ENCODE measurements at places on chromosomes 12 and 14.

GRCh38 chr14:99542566-99542965, 61.4 kb downstream of the CCNK start:
- no peak for DNase-seq

DNA sequence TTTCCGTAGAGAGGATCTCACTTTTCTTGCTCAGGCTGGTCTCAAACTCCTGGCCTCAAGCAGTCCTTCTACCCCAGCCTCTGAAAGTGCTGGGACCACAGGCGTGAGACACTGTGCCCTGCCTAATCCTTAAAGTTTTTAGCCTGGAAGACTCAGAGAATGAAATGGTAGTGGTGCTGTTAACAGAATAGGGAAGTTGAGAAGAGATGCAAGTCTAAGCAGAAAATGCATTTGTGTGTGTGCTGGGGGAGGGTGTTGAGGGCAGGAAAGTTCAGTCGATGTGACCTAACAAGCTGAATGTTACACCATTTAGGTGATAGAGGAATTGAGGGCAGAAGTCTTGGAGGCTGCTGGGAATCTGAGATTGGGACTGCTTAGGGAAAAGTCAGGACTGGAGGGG, 6.9 kb upstream of the TUBA1A start:
- no peak for DNase-seq

GRCh38 chr12:110165540-110166159, 41.5 kb downstream of the IFT81 start:
- no peak for DNase-seq

DNA sequence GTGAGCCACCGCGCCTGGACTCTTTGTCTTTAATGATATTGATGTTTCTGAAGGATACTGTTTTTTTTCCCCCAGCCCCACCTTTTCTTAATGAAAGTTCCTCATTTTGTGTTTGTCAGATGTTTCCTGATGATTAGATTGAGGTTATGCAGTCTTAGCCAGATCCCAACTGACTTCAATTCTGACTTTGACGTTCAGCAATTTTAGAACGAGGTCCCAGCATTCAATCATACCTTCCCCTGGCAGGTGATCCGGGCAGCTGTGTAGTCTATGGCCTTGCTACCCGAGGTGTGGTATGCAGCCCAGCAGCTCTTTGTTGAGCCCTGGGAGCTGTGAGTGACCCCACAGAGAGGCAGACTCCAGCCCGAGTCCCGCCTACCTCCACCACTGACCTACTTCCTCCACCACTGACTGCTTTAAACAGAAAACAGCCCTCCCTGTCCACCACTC, 82.7 kb downstream of the LGMN start:
- no peak for DNase-seq

DNA sequence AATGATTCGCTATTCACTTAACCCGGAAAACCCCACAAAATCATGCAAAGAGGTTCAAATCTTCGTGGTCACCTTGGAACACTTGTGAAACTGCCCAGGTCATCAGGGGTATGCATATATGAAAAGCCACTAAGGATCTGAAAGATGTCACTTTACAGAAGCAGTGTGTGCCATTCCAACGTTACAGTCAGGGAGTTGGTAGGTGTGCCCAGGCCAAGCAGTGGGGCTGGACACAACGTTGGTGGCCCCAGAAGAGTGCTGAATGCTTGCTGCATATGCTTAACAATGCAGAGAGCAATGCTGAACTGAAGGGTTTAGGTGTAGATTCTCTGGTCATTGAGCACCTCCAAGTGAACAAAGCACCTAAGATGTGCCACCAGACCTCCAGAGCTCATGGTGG, 51.1 kb upstream of the EIF5 start:
- no peak for DNase-seq

- no peak for DNase-seq
These were observed 916 bp upstream of the PAWR start for GRCh38 chr12:79691511-79692248.

GRCh38 chr14:87679866-87680265, 313.1 kb downstream of the GALC start:
- no peak for DNase-seq

DNA sequence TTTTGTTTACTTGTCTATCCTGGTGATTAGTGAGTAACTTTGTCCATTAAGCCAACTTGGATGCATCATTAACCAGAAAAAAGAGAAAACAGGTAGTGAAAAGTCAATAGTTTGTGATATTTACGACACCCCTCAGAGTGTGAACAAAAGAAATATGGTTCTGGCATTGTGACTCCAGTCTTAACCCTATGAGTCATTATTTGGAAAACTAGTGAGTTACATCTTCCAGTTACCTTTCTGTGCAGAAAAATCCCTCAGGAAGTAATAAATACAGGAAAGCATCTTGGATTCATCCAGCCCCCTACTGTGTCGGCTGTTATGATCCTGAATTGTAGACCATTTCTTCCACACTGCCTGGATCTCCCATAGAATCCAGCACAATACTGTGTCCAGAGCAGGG, 379.1 kb downstream of the GALC start:
- DNase-seq: no peak

GRCh38 chr12:49669796-49670195, 37.4 kb downstream of the FMNL3 start:
- DNase-seq: no peak

- no peak for DNase-seq
These were observed 629.6 kb downstream of the FSCB start for GRCh38 chr14:43877351-43877960.

- no peak for DNase-seq
These were observed 97.3 kb upstream of the RTL1 start for GRCh38 chr14:101000711-101001250.

GRCh38 chr12:109725321-109726105, 11.9 kb downstream of the FAM222A start:
- peak; percentile 81 for DNase-seq

- DNase-seq: no peak
These were observed 72.6 kb downstream of the SLC2A13 start for GRCh38 chr12:40033242-40033630.

GRCh38 chr12:52439420-52439819, 5.2 kb upstream of the KRT75 start:
- DNase-seq: no peak

DNA sequence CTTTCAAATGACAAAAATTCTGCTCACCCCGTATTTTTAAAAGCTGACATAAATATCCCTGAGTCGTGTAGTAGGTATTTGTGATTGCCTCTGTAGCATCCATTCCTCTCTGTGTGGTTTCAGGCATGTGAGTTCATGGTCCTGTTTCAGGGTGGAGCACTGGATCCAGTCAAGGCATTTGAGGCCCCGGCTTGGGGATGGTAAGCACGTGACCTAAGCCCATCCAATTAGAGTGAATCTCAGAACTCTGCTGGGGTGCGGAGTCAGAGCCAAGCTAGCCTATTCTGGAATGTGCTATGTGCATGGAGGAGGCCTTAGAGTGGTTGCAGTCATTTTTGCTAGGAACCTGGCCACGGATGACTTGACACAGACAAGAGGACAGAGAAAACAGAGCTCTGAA, 4.3 kb upstream of the CSRP2 start:
- no peak for DNase-seq

GRCh38 chr12:67774983-67775587, 126.5 kb downstream of the DYRK2 start:
- DNase-seq: no peak

DNA sequence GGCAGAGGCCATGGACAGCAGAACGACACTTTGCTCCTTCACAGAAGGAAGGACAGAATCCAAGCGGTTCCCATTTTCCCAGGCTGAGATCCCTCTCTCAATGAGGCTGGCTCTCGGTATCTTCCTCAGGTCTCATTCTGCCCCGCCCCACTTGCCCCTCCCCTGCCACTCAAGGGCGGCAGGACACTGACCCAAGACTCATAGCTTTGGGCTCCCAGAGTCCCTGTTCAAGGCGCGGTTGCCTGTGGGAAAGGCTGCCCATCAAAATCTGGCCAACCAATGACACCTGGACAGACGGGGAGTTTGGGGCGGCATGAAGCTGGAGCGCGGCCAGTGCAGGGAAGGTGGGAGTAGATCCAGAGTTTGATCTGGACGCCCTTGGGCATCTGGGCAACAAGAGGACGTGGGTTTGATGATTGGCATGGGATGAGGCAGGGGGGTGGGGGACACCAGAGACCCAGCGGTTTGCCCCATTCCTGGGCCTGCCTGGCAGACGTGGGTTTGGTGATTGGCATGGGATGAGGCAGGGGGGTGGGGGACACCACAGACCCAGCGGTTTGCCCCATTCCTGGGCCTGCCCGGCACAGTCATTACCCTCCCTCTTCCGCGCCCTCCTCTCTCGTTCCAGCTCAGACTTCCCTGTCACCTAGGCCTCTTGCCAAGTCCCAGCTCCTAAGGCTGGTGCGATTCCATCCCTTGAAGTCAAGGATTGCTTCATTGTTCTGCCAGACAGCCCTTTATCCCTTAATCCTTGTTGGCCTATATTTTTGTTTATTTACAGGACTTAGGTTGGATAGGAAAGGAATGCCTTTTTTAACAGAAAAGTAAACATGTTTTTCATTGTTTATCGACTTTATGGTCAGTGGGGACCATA, 92.1 kb downstream of the NINJ2 start:
- peak; percentile 30 for DNase-seq

GRCh38 chr14:63659726-63660125, 18.1 kb upstream of the WDR89 start:
- peak; percentile 61 for DNase-seq

DNA sequence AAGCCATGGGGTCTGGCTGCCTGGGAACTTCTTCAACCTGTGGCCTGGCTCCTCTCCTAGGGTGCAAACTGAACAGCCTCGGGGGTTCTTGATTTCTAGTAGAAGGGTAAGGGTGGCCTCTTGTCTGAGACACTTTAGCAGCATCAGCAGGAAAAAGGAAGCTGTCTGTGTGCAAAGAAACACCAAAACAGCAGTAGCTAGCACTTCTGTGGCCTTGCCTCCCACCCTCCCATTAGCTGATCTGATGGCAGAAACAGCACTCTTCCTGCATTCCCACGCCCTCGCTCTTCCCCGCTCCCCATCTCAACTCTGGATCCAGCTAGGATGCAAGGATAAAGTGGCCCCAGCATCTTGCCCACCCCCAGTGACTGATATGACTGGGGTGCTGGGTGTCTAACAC, 20.7 kb downstream of the SLC7A8 start:
- no peak for DNase-seq

DNA sequence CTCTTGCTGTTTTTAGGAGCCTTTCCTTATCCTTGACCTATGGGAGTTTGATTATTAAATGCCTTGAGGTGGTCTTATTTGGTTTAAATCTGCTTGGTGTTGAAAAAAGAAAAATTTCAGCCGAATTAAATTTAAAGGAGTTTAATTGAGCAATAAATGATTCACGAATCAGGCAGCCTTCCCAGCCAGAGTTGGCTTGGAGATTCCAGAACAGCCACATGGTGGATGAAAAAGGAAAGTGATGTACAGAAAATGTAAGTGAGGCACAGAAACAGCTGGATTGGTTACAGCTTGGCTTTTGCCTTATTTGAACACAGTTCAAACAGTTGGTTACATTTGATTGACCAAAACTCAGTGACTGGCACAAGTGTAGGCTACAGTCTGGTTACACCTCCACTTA, 69.7 kb downstream of the WASHC3 start:
- DNase-seq: no peak

GRCh38 chr14:24299255-24300191, at the start of the genes DHRS1 and NOP9:
DHRS1 (minus strand) TSS chr14:24299780; CDS start chr14:24299106, 674 bp downstream.
NOP9 (plus strand) TSS chr14:24299850; CDS start chr14:24299955, 105 bp downstream.
- DNase-seq: peak; percentile 85

GRCh38 chr12:53046655-53047220, 3.1 kb upstream of the TNS2 start:
- DNase-seq: peak; percentile 86

DNA sequence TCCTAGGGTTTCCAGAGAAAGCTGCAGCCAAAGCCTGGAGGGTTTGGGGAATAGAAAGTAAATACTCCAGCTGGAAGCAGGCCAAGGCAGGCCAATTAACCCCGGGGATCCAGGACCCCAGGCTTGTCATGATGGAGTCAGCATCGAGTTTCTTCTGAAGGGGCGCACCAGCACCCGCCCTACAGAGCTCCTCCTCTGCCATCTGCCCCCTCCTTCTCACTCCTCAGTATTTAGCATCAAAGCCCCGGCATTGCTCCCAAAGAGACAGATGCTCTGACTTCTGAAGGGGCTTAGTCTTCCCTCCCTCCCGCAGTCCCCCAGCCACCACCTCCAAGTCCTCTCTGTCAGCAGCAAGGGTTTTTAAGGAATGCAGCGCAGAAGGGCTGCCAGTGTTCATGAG, 285.1 kb upstream of the NOS1 start:
- no peak for DNase-seq

- no peak for DNase-seq
These were observed 13.5 kb upstream of the KRT82 start for GRCh38 chr12:52419656-52420055.

DNA sequence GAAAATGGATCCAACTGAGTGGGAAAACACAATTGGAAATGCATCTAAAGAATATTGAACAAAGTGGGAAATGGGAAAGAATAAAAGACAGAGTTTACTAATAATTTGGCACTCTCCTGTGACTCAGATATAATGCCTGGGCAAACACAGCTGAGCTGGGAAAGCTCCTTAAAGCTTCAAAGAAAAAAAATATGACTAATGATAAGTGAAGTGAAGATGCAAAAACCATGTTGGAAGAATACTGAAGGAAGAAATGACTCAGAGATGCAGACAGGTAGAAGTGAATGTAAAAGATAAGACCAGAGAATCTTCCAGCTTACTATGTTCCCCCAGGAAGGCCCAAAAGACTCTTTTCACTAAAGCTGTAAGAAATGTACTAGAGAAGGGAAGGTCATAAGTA, 62.4 kb upstream of the FOXG1 start:
- DNase-seq: no peak

GRCh38 chr12:65899241-65899640, 75.0 kb downstream of the HMGA2 start:
- no peak for DNase-seq

DNA sequence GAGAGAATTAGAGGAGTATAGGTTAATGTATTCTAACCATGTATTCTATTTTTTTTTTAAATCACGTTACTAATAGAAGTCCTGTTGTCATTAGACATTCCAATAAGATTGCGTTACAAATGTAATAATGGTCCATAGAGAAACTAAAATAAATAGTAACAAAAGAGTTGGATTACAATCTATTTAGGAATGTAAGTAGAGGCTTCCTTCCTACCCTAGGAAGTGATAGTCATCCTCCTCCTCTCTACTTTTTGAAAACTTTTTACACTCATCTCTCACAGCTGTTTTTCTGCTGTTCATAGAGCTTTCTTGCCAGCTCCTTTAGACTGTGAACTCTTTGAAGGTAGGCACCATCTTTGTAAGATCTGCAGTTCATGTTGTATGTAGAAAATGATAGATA, 23.6 kb downstream of the TRHDE start:
- no peak for DNase-seq

- DNase-seq: no peak
These were observed 3.7 kb upstream of the CISTR start for GRCh38 chr12:53755451-53755891.

DNA sequence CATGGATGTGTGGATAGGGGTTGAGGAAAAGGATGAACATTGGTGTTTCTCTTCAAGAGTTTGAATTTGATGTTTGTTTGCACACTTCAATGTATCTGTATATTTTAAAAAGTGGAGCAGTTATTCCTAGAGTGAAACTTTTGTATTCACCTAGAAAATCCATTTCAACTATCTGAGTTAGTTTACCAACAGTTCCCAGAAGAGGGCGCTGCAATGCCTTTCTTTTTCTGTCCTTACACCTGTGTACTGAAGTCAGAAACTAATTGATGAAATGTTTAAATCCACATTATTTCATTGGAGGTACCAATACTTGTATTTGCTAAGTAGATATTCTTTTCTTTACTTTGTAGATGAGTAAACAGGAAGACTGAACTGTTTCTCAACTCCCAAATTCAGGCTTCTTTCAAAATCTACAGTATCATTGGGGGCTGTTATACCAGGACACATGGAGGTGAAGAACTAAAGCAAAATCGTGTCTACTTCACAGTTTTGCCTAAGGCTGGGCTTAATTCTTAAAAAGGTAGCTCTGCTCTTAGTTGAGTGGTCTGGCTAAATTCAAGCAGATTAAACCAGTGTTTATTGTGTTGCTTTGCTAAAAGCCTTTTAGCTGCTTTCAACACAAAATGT, 26.6 kb upstream of the KLRB1 start:
- no peak for DNase-seq
